ENCODE measurements at places on chromosomes 3 and 15. TPM values are rescaled to one million over a fixed set of nuclear protein-coding genes. Genes with fewer than 3 reads are reported as not detected.
A peak's percentile ranks its signal among the peaks of the same experiment; 100 is the strongest.

DNA sequence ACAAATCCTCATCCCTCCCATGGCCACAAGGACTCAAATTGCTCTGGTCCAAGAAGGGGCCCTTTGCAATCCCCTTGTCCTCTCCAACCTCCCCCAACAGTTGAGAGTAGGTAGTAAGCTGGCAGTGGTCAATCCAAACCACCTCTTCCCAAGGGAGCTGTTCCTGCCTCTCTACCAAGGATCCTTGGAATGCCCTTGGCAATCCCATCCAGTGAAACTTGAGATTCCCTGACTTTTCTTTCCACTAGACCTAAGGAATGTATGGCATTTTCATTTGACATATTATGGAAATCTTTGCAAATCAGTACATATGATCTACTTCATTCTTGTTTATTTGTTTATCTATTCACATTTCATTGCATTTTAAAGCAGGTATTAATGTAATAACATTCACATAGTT, 4.8 kb upstream of the RBP2 start:
- H3K4me1 ChIP-seq = no peaks in the 10 kb centered on the region
- no peak overlapping the region for H3K4me3 ChIP-seq
- no peaks in the 10 kb centered on the region for H3K36me3 ChIP-seq
- no peak for DNase-seq

- H3K4me1 ChIP-seq = peaks cover 43% of the 10 kb centered on the region
- no peak overlapping the region for H3K4me3 ChIP-seq
Observed at GRCh38 chr15:65245096-65245856, 34.0 kb upstream of the CILP start.

The INSYN1 gene
- 5.7 TPM for total RNA-seq

- peaks cover 61% of the 10 kb centered on the region for H3K36me3 ChIP-seq
- H3K27me3 ChIP-seq = no peaks in the 10 kb centered on the region
- no peak overlapping the region for H3K27ac ChIP-seq
- no peaks in the 10 kb centered on the region for H3K4me1 ChIP-seq
- H3K4me3 ChIP-seq = no peak overlapping the region
Observed at GRCh38 chr3:16320711-16321110, 55.7 kb downstream of the OXNAD1 start.

- peaks cover 20% of the 10 kb centered on the region for H3K4me1 ChIP-seq
- peak; percentile 67 for DNase-seq
- no peaks in the 10 kb centered on the region for H3K27me3 ChIP-seq
- H3K36me3 ChIP-seq = no peaks in the 10 kb centered on the region
- no peak overlapping the region for H3K4me3 ChIP-seq
Observed at GRCh38 chr3:129230311-129231019, 18.9 kb upstream of the COPG1 start.
